NCI-H446 (cell line): ENCODE measurements at places on chromosomes 13 and 19.

DNA sequence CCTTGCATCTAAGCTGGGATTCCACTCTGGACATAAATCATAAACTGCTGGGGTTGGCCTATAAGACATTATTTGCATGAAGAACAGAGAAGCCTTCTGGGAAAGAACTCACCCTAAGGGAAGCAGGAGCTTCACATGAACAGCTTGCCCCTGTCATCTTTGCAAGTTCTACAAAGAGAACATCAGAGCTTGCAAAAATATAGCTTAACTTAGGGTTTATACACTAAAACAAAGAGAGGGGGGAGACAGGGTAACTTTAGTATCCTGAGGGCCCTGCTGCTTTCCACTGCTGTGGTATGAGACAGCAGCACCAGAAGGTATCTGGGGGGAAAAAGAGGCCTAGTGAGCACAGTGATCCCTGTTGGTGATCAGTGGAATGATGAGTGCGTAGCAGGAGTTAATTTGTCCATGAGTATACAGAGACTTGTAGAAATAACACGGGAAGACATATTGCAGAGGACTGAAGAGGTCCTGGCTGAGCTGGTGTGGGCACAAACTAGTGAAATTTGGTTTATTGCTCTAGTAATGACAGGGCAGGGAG lies 116.1 kb upstream of the TSC22D1 start:
- no peak for DNase-seq

DNA sequence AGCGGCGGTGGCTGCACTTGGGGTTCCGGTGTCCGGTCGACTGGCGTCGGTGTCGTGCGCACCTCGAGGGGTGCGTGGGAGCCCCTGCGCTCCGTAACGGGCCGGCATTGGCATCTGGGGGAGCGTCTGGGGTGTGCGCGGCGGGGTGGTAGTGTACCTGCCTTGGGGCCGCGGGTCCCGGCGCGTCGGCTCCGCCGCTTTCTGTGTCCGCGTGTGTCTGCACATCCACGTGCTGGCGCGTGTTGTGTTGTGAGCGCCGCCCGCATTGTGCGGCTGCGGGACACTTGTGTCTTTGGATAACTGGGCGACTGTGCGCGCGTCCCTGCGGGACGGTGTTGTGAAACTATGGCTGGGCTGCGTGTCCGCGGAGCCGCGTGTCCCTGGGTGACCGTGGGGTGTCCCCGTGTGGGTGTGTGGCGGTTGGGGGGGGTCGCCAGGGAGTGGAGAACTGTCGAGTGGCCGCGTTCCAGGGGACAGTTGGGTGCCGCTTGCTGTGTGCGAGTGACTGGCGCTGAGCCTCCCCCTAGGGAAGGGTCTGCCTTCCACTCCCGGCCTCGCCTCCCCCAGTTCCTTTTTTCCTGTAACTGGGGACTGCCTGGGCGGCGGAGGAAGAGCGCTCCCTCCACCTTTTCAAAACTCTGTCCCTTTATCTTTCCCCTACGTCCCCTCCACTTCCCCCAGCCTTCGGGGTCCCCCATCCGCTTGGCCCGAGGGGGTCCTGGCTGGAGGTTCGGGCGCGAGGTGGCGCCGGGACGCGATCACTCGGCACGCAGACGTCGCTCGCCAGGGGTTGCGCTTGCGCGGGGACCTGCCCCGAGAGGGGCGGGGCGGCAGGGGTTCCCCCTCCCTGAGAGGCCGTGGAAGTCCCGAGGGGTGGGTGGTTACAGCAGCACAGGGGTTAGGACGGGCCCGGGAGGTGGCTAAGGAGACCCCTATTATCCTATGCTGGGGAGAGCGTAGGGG lies 5.7 kb upstream of the NFIC start:
- DNase-seq, result no peak

DNA sequence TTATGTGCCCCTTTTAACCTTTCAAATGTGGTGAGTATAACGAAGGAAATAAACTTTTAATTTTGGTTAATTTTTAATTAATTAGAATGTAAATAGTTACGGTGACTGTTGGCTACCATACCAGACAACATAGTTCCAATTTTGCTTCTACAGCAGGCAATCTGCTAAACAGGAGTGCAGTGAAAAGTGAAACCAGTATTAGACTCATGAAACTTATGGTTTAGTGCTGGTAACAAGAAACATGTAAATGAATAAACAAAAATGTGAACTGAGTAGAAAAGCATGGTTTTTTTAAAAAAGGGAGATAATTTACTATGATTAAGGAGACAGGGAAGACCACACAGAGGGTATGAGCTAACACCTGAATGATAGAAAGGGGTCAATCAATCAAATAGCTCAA lies 478.4 kb downstream of the PCDH9 start:
- DNase-seq, result no peak

GRCh38 chr13:32134241-32135055 lies 102.9 kb downstream of the FRY start:
- DNase-seq, result no peak

- DNase-seq, result no peak
These were observed 3.9 kb upstream of the SLC35E1 start for GRCh38 chr19:16575861-16576689.

DNA sequence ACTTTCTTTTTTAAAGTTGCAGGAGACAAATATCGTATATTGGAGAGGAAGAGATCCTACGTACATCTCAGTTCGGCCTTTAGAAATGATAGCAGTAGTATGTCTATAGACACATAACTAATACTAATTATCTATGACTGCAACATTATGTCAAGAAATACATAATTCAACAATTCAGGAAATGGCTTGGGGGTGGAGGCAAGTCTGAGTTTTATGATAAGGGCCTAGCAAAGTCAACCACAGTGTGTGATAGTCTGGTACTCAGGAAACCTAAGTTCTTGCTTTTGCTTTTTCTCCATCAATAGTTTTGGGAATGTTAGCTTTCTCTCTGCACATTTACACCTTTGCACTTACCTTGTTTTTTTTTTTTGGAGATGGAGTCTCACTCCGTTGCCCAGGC lies 27.5 kb upstream of the OBI1 start:
- DNase-seq, result no peak

- DNase-seq, result no peak
These were observed 184.4 kb downstream of the NALCN start for GRCh38 chr13:101231751-101232428.

GRCh38 chr19:38580080-38580479 lies 37.7 kb downstream of the MAP4K1 start:
- DNase-seq, result no peak

DNA sequence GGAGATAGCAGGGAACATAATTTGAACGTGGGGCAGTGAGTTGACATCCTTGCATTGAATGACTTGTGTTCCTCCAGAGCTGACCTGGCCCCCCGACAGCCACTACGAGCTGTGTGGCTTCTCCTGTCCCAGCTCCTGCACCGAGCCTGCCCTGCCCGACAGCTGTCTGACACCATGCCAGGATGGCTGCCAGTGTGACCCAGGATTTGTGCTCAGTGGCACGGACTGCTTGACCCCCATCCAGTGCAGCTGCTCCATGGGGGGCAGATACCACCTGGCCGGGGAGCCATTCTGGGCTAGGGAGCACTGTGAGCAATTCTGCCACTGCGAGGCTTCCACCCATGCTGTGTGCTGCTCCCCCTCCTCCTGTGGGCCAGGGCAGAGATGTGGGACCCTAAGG lies 29.2 kb upstream of the FXYD3 start:
- DNase-seq, result no peak

- no peak for DNase-seq
These were observed 258.2 kb upstream of the IRS2 start for GRCh38 chr13:110044551-110045111.

- no peak for DNase-seq
These were observed 19.4 kb downstream of the BRCA2 start for GRCh38 chr13:32334671-32335070.

GRCh38 chr13:48579165-48579918 lies 46.5 kb upstream of the RCBTB2 start:
- peak; percentile 1 for DNase-seq

- DNase-seq, result no peak
These were observed 15.2 kb downstream of the RCBTB1 start for GRCh38 chr13:49569993-49570689.

DNA sequence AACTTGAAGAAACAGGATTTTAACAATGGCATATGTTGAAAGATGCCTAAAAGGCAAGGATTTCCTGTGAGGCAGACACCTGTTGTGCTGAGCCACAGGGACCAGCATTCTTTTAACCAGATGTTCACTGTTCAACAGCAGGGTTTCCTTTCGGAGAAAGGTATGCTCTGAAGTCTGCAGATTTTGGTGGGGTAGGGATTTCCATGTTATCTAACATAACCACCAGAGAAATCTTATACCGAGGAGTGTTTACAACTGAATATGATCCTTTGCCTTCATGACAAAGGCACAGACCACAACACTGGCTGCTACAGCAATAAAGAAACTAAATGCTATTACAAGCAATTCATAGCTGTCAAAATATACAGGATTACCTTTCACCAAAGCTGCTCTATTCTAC lies 48.1 kb downstream of the MPHOSPH8 start:
- no peak for DNase-seq

DNA sequence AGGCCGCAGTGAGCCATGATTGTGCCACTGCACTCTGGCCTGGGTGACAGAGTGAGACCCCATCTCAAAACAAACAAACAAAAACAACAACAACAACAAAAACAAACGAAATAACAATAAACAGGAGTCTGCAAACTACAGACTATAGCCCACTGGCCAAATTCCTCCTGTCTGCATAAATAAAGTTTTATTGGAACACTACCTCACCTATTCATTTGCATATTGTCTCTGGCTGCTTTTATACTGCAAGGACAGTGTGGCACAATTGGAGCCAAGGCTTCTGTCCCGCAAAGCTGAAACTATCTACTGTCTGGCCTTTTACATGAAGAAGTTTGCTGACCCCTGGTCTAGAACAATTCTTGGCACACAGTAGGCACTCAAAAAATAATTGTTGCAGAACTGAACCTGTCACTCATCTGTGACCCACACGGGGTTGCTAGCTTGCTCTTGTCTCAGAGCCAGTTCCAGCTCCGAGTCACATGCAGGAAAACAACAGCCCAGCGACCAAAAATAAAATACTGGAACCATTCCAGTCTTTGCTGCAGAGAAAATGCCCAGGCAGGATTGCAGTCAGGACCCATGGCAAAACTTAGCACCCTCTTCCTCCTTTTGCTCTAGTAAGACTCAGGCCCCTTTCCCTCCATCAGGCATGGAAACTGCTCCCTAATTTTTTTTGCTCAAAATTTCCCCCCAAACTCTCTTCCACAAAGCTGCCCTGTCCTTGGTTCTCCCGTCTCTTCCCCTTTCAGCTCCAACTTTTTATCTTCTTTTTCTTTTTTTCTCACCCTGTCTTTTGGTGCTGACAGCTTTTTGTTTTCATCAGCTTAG lies 4.8 kb upstream of the MYH14 start:
- no peak for DNase-seq

DNA sequence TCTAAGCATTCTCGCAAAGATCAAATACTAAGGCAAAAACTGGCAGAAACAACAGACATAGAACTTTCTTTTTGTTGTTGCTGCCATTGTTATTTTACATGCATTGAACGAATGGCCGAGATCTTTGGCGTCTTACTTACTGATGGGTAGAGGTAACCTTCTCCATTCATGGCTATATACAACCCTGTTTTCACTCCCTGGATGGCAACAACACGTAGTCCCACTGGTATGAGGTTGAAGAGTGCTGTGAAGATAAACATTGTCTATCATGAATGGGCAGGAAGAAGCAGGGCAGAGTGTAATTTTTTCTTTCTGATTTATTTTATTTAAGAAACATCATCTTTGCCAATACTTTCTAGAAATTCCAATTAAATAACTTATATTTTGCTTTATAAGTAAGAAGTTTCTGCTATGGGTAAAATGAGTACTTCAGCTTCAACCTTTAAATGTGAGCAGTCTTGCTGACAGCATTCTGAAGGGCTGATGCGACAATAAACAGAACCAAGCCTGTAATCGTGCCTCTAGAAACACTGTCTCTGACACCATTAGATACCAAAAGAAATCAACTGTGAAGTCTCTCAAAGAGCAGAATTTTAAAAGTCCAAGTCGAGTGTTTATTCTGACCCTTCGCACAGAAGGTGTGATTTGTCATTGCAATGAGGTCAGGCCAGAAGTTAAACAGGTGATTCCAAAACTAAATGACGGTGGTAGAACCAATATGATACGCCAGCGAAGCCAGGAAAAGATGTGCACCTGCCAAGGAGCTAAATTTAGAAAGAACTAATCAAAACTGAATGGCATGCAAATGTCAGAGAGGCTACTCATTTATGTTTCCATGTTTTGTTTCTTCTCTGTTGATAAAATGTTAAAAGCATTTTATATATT lies 416.4 kb downstream of the ITGBL1 start:
- DNase-seq, result no peak

DNA sequence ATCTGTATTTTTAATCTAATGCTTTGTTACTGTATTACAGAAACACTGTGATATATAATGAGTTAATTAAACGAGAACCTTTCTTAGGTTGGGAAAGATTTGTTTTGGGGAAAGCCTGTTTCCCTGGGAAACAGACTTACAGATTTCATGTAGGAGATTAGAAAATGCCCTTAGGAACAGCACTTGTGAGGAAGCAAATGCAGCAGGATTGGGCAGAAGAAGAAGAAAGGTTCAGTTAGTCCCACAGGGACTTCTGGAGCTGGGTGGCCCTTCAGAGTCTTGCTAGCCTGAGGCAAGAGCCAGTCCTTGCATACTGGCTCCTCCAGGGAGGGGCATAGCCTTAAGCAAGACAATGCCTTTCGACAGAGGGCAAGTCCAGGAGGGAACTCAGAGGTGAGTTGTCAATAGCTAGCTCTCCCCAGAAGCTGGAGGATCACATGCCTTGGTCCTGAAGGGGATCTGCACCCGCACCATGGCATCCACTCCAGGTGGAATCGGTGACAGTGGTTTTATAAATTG lies 36.8 kb downstream of the N4BP2L1 start:
- no peak for DNase-seq

DNA sequence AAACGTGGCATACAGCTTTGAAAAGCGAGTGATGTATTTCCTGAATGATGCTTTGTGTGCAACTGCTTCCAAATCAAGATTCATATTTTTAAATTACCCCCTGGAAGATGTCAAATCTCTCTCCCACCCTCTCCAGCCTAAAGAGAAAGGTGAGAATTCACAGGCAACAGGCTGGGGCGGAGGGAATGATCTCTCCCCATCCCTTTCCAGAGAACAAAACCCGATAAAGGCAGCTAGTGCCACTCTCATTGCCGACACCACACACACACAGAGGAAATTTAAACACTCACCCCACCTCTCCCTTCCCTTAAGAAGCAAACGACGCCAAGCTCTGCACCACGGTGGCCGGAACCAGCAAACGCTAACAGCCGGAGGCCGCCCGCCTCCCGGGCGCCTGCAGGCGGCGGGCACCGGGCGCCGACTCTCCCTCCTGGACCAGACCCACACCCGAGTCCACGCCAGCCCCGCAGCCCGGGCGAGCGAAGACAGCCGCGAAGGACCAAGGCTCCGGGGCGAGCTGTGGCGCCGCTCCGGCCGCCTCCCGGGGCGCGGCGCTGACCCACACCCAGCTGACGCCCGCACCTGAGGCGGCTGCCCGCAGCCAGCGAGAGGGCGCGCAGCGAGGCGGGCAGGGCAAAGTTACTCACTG lies 477 bp downstream of the LNX2 start:
- no peak for DNase-seq

- no peak for DNase-seq
These were observed 278.7 kb downstream of the KLF5 start for GRCh38 chr13:73337532-73337931.

GRCh38 chr13:35694549-35695447 lies 218.3 kb upstream of the MAB21L1 start:
- no peak for DNase-seq
